ENCODE measurements at places on chromosomes 5 and 9.

DNA sequence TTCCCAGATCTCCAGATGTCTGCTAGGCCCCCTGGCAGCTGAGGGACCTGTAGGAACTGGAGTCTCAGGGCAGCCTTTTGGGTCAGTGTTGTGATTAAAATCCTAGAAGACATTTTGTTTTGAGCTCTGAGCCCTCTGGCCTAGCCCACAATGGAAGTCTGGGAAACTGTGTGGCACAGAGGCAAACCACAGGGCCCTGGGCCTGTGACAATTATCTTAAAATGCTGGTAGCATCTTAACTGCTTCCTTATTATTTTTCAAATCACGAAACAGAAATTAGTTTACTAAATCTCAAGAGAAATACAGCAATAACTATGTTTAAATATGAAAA is 125.5 kb downstream of the STARD4 start:
- DNase-seq: no peak

DNA sequence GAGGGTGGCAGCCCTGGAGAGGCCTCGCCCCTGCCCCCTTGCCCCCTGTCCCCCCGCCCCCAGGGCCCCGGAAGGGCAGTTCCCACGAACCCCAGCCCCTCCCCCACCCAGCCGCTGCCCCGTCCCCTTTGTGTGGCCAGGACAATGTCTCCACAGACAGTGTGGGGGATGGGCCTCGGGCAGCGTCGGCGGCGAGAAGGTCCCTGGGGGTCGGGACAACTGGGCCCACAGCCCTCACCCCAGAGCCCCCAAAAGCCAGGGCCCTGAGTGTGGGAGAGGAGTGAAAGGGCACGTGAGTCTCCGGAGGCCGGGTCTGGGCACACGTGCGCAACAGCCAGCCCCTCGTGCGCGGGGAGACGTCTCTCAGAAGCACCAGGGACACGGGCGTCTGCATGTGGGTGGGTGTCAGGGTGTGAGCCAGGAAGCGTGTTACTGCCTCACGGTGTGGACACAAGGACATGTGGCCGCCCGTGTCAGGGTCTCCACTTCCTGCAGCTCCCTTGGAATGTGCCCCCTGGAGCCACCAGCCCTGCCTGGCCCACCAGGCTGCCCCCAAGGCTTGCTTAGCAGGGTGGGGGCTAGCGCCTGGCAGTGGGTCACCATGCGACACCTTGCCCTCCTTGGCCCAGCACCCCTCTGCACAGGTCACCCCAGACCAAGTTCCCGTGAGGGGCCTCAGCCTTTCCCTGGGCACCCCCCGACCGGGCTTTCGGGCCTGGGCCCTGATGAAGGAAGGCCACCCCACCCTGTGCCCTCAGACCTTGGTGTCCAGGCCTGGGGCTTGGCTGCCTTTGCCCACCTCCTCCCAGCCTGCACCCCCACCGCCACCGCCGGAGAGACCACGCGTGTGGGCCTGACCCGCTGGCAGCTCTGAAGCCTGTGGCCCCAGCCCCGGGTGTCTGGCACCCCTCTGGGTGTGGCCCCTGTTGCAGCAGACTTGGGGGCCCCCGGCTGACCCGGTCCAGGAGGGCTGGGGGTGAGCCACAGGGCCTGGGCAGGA is 12.8 kb upstream of the NRARP start:
- no peak for DNase-seq

- DNase-seq: no peak
Measured at GRCh38 chr9:20815923-20816703, 132.1 kb downstream of the FOCAD start.

- no peak for DNase-seq
Measured at GRCh38 chr5:146006470-146007190, 70.3 kb downstream of the SH3RF2 start.

GRCh38 chr5:56069652-56070226 is 75.0 kb upstream of the IL6ST start:
- DNase-seq: no peak

GRCh38 chr9:91773156-91773555 is 176.9 kb downstream of the ROR2 start:
- no peak for DNase-seq

GRCh38 chr5:143355710-143356109 is 47.8 kb downstream of the NR3C1 start:
- DNase-seq: peak; percentile 67

DNA sequence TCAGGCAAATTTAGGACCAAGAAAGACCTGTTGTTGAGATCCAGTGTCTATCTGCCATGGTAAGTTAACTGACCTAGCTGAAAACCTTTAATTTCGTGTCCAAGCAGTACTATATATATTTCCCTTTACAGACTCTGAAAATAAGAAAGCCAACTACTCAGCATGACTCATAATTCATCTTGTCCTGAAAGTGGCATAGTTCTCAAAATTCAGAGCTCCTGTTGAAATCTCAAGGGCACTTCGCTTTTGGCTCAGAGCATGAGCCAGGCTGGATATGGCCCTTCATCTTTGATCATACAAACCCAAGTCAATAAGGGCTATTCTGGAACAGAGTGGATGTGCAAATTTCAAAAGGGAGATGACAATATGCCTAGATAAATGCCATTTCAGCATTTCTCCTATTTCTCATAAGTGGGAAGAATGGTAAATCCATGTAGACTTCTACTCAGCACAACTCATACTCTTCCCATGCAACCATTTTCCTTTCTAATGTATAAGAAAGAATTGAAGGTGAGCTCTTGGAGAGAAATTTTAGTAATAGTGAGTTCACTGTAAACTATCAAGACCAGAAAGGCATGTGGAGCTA is 567.9 kb upstream of the DAB2 start:
- DNase-seq: no peak

GRCh38 chr5:121949885-121950284 is 11.9 kb upstream of the SRFBP1 start:
- no peak for DNase-seq

GRCh38 chr5:150600616-150601490 is 39.6 kb upstream of the SYNPO start:
- DNase-seq: no peak

DNA sequence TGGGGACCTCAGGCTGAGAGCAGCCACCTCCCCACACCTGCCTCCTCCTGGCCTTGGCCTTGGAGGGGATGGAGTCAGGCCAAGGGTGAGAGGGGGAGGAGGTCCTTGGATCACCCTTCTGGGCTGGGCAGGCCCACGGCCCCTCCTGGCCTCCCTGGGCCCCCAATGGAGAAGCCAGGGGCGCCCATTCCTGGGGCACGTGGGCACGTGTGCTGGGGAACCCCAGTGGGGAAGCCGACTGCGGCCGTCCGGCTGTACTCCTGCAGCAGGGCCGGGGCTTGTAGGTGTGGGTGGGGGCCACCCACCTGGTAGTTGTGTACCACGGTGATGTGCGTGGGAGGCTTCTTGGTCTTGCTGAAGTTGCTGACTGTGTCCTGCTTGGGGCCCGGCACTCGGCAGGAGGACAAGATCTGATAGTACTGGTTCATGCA is 8.5 kb downstream of the CRAT start:
- no peak for DNase-seq

GRCh38 chr5:45417285-45417998 is 278.7 kb downstream of the HCN1 start:
- DNase-seq: no peak

DNA sequence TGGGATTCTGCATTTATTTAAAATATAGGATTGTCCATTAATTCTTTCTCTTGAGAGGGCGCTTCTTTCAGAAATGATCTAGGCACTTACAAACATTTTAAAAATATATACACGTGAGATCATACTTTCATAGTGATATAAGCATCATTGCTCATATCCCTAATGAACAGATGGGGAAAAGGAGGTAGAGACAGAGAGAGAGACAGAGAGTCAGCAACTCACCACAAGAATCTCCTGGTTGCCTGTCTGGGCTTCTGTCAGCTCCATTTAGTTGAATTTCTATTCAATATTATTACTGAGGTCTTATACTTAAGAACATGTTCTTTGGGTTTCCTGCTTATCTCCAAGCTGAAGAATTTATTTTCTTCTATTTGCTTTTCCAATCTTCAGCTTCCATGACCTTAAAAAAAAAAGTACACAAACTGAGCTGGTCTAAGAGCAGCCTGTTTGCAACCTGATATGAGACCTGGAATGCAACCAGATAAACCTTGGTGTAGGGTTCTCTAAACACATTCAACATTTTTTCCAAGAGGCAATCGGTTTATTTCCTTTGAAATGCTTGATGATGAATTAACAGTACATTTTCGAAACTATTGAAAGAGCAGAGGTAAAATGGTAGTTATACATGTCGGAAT is 51.6 kb upstream of the LIFR start:
- DNase-seq: no peak

- DNase-seq: no peak
Measured at GRCh38 chr5:50866415-50866814, 200.0 kb downstream of the PARP8 start.

DNA sequence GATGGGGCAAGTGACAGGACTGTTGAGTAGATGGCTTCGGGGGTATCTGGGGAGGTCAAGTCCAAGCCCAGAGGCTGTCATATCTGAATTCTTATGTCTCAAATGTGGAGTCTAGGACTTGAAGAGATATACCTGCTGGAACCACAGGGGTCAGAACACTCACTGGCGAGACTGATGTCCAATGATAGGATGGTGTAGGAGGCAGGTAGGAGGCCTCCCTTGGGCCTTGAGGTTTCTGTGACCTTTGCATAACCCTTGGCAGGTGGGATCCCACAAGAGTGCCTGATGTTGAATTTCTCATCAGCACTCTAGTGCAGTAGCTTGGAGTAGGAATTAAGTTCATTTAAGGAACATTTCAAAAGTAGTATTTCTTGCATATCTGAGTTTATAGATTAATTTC is 2.8 kb downstream of the CCL21 start:
- DNase-seq: no peak

DNA sequence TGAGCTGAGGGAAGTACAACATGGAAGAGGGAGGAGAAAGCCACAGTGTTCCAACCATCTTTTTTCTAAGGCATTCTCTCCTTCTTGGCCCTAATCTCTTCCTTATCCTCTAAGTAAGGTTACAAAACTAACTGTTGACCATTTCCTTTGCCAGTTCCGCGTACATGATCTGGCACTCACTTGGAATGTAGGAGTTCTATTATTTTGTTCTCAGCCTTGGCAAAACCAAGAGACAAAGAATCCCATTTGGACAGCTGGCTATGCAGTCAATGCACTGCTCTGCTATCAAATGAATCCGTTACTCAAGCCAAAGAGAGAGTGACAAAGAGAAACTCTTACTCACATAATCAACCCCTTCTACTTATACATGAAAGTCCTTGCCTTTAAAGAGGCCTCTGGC is 410.3 kb downstream of the DTWD2 start:
- DNase-seq: no peak

GRCh38 chr5:142826741-142827492 is 56.7 kb downstream of the ARHGAP26 start:
- DNase-seq: peak; percentile 8

DNA sequence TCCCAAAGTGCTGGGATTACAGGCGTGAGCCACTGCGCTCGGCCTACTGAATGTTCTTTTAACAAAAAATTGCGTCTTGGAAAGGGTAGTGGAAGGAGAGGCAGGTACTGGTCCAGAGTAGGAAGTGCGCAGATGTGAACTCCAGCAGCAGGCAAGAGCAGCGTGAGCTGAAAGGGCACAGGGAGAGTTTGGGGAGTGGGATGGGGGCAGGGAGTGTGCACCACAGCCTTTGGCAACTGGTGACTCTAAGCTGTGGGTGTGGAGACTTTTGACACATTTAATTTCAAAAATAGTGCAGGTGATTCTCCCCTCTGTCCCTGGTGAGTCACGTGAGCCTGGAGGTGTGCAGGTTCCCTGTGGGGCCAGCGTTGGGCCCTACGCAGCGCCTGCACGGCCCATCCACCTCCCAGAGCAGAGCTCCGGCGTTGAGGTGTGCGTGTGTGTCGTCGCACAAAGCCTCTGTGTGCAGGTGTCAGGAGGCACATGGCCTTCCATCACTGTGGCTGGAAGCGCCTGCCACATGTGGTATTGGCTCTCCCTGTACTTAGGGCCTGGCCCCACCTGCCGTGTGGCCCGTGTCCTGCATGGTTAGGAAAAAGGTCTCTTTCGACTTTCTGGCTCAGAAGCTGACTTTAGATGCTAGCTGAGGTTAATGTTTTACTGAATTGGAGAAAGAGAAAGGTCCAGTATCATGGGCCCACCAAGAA is 11.5 kb downstream of the SQSTM1 start:
- no peak for DNase-seq

DNA sequence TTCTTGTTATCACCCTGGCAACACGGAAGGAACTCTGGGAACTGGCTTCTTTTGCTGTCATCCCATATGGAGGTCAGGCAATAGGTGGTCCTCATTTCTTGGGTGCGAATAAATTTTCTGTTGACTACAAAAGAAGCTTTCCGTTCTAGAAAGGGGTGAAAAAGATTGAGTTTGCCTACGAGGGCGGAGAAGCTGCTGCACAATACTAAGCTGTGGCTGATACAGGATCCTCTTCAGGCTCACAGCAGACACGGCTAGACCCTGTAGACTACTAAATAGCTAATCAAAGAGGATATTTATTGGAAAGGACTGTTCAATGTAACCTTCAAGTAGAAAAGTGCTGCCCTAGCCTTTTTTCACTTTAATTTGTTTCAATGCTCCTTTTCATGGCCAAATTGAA is 58.1 kb downstream of the TJP2 start:
- DNase-seq: no peak

DNA sequence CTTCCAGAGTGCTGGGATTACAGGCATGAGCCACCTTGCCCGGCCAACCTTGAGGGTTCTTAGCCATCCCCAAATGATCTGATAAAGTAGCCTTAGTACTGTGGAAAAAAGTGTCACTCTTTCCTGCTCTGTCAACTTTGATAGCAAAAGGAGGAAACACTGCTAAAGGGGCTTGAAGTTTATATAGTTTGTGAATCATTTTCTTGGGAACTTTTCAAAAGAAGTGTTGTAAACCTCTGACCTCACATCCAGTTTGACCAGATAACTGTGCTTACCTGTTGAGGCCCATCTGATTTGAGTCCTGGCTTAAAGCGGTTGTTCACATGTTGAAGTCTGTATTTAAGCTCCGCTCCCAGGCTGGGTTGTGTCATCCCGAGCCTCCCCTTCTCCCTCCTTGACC is 303.3 kb downstream of the DOCK8 start:
- DNase-seq: no peak

DNA sequence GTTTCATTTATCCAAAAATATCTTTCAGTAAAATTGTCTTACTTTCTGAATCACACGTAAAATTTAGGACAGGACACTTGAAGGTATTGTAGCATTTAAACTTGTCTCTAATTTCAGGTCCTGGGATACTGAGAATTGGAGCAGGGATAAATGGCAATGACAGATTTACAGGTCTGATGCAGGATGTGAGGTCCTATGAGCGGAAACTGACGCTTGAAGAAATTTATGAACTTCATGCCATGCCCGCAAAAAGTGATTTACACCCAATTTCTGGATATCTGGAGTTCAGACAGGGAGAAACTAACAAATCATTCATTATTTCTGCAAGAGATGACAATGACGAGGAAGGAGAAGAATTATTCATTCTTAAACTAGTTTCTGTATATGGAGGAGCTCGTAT is 99.2 kb downstream of the ADGRV1 start:
- DNase-seq: no peak

DNA sequence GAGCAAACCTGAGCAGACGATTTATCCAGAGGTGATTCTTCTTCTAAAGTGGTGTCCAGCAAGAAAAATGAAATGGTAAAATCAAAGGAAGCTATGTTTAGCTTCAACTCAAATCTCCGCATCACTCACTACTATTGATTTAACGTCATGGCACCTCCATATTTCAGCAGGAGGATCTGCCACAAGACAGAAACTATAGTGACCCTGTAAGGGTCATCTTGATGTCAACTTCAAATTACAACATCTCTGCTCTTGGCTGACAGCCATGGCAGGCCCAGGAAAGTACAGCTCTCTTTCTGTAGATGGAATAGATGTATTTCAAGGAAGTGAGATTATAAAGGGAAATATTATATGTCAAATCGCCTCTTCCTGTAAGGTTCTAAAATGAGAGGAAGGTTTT is 10.1 kb upstream of the EFNA5 start:
- no peak for DNase-seq
